Breast epithelium (tissue), 4 donors: ENCODE measurements at places on chromosomes 13 and 19.

- no peak for DNase-seq
Observed at GRCh38 chr13:95247852-95248251, 53.4 kb downstream of the ABCC4 start.

GRCh38 chr19:34075661-34076091, 96.6 kb upstream of the LSM14A start:
- DNase-seq: no peak

DNA sequence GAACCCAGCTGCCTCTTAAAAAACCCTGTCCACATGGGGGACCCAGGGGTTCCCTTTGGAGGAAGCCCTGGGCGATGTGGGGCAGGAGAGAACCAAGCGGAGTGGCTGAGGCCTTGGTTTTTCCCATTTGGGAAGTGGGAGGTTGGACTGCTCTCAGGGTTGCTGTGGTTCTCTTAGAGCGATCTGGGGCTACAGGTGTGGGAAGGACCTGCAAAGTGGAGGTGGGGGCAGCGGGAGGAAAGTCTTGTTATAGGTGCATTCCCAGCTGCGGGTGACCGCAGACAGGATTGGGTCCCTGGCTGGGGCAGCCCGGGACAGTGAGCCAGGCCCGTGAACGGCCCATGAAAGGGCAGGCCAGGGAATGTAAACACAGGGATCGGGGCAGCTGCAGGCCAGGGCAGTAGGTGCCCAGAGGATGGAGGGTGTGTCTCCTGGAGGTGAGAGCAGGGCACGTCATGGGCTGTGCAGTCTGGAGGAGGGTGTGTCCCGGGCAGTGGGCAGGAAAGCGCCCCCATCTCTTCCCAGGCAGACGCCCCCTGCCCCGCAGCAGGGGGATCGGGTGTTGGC, 814 bp downstream of the SLC25A23 start:
- no peak for DNase-seq

DNA sequence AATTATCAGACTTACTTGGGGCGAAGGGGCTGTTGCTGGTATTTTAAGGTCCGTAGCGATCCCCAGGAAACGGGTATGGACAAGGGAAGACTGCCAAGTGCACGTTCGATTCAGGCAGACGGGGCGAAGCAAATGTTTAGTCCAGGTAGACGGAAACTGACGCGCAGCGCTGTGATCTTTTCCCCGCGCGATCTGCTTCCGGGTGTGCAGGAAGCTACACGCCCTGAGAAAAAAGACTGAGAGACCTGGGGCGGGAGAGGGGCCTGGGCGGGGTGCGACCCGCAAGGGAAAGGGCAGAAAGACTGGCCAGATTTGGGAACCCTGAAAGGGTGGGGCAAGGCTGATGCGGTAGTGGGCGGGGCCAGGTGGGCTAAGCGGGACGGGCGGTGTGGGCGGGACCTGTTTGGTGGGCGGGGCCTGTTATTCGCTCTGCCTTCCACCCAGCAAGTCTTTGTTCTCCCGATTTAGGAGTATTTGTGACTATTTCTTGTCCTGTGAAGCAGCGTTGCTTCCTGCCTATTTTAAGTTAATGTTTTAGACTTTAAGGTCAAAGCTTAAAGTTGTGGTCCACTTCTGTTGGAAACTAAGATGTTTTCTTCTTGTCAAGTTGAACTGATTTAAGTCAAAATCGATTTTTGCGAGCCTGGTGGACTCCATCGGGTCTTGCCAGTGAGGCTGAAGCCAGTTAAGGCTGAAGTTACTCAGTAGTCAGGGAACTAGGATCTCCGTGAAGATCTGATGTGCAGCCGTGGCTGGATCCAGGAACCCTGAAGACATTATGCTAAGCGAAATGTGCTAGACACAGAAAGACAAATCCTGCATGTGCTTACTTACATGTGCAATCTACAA, at the start of gene ZNF836:
Gene ZNF836, minus strand, starts transcription at position 301 of the 849 bp plus-strand sequence. CDS start 3,549 bp downstream, outside the sequence.
- DNase-seq: peak; percentile 88

GRCh38 chr13:29525757-29526156, 69.7 kb downstream of the SLC7A1 start:
- DNase-seq: no peak

DNA sequence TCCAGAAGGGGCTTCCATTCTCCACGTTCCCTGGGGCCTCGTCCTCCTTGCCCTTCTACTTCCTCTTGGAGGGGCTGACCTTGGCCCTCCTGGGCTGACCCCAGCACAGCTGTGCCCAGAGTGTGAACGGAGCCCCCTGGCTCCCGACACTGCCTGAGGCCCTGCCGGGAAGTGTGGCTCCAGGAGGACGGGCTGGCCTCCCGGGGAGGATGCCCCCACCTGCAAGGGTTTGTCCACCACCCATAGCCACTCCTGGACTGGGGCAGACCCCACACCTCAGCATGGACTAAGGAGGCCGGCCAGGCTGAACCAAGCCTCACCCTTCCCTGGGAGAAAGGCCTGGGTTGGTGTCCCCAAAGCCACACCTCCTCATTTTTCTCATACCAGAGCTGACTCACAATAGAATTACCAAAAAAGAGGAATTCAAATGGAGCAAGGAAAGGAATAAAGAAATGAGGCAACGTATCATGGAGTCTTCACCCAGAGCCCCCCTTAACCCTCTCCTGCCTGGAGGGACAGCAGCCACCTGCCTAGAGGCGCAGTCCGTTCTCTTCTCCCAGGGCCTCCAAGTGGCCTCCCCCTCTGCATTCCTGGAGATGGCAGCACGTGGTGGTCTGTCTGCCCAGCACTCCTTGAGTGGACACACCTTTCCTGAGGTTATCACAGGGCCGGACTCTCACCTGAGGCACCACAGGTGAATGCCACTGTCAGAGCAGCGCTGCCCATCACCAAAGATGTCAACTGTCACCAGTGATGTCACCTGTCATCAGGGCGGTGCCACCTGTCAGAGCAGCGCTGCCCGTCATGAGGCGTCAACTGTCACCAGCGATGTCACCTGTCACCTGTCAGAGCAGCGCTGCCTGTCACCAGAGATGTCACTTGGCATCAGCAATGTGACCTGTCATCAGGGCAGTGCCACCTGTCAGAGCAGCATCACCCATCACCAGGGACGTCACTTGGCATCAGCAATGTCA, 3.1 kb upstream of the C13orf46 start:
- DNase-seq: no peak

DNA sequence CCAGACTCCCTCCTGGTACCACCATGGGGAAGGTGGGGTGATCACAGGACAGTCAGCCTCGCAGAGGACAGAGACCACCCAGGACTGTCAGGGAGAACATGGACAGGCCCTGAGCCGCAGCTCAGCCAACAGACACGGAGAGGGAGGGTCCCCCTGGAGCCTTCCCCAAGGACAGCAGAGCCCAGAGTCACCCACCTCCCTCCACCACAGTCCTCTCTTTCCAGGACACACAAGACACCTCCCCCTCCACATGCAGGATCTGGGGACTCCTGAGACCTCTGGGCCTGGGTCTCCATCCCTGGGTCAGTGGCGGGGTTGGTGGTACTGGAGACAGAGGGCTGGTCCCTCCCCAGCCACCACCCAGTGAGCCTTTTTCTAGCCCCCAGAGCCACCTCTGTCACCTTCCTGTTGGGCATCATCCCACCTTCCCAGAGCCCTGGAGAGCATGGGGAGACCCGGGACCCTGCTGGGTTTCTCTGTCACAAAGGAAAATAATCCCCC, 505 bp upstream of the CEACAM5 start:
- no peak for DNase-seq

DNA sequence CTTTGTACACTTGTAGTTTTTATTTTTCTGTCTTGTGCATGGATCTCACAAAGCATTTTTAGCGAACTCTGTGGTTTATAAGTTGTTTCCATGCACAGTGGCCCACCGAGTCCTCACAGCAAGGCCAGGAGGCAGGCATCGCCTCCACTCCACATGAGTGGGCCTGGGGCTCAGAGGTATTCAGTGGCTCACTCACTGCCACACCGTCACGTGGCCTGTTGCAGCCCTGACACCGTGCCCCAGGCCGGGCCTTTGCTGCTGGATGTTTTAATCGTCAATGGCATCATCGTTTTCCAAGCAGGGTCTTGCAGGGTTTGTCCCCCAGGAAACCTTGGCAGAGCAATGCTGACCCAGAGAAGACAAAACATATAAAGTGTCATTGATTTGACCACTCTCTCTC, 59.8 kb downstream of the SPACA7 start:
- no peak for DNase-seq

GRCh38 chr13:31859571-31859970, 120.2 kb downstream of the RXFP2 start:
- no peak for DNase-seq

GRCh38 chr19:32809254-32809653, 60.3 kb downstream of the SLC7A9 start:
- DNase-seq: no peak

- no peak for DNase-seq
Observed at GRCh38 chr19:18815673-18816072, 16.1 kb upstream of the UPF1 start.

DNA sequence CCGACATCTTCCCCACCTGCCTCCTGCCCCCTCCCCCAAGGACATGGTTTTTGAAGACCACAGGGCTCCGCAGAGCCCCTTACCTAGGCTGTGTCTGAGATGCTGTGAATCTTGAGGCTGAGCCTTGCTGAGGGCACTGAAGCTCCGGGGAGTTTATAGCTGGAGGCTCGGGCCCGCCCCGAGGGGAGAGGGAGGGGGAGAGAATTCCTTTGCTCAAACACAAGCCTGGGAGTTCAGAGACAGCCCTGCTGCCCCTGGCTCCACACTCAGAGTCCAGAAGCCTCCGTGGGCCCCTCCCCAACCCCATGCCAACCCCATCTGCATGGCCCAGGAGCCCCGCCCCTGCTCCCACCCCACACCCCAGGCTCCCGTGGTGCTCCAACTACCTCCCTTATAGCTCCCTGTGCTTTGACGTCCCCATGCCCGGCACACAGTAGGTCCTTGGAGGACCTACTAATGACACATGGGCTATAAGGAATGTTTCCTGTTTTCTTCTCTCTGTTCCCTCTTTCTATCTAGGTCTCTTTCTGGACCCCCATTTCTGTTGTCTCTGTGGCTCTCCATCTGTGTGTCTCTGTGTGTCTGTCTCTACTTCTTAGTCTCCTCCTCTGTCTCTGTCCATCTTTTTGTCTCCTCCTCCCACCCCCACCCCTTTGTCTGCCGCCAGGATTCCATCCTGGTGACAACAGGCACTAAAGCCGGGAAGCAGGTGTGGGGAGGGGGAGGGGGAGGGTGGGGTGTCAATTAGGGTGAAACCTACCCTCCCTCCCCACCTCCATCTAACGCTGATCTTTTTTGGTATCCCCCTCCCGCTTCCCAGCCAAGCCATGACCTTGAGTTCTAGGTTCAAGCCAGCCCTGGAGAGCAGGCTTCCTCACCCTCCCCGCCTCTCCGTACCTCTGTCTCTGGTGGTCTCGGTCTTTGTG, at the start of gene TNNT1:
Gene TNNT1, minus strand, starts transcription at position 129 of the 926 bp plus-strand sequence. CDS start 2,049 bp downstream, outside the sequence.
- DNase-seq: no peak
